Nephron progenitor cell (in vitro differentiated cells): ENCODE measurements at places on chromosomes 16 and 17.

DNA sequence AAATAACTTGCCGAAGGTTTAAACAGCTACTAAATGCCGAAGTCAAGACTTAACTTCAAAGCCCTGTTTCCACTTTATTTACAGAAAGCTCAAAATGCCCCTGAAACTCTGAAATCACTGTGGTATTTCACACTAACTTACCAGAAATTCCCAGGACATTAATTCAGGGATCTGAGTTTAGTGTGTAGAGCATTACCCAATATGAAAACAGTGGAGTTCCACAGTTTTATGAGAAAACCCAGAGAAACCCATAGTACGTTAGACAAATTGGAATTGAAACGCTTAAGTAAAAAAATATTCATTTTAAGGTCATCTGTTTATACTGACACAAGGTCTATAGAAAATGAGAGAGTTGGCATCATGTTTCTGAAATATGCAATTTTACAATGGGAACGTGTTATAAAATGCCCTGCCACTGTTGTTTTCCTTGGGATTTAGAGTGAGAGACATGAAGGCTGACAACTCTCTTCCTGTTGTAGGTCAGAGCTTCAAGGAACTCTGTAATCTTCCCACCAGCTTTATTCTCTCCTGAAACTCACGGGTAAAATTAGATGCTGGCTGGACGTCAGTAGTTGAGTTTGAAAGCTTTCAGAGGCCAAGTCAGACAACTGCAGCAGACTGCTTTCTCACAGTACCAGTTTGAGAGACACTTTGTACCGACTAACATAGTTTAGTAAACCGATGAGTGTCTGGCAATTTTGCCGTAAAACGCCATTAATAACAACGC, 139.4 kb upstream of the TBX2 start:
- no peak for DNase-seq

DNA sequence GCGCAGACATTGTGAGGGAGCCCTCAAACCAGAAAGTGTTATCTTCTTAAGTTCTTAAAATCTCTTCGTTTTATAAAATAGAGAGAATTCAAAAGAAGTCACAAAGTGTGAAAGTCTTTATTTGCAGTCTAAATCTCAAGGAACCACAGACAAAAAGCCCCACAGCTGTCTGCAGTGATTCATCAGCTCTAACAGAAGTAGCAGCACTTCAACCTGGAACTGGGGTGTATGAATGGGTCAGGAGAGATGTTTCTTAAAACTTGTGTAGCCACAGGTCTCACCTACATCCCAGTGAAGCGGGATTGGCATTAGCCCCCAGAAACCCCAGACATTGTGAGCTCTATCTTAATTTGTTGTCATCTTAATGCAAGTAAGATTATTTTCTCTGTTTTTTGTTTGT, 61.1 kb downstream of the CDYL2 start:
- DNase-seq: no peak

DNA sequence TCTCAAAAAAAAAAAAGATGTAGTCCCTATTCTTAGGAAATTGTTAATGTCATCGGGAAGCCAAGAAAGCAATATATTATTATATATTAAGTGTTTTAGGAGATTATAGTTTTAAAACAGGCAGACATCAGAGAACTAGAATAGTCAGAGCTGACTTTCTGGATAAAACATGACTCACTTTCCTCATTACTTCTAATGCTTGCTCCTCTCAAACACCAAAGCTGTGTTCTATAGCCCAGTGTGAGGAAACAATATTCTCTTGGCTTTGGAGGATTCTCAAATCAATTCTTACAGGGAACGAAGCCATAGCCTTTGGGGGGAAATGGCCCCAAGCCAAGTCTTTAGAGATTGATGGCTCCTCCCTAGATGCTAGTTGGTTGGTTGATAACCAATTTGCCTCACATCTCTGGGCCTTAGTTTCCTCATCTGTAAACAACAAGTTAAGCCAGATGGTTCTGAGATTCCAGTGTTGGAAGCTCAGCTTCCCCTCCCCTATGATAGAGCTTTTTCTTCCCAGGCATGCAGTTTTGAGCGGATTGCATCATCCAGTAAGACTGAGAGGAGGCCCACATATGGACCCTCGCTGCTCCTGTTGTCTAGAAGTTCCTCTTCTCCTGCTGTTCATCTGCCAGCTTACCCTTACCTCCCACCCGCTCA, 12.4 kb downstream of the NMT1 start:
- no peak for DNase-seq

GRCh38 chr17:58507123-58507634, 7.3 kb downstream of the MTMR4 start:
- DNase-seq: no peak

DNA sequence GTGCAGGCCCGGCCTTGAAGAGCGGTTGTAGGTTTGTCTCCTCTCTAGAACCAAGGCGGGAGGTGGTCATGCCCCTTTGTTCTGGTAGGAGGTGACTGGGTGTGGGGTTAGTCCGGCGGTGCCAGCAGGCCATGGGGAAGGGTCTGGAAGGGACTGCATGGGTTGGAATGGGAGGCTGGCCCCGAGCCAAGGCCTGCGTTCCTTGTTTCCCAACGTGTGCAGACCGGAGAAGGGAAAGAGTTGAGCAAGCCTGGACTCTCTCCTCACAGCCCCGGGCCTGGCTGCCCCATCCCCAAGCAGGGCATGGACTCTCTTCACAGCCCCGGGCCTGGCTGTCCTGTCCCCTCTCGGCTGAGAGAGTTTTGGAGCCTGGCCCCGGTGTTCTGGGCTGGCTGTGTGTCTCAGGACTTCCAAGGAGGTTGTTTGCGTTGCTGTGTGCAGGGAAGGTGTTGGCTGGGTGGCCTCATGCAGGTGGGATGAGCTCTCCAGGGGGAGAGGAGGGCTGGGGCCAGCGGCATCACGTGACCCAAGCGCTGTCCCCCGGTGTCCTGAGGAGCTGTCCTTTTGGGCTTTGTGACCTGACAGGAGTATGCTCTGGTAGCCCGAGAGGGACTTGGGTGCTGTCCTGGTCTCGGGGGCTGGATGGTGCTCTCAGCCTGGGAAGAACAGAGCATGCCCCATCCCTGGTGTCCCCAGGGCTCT, 2.6 kb downstream of the CACNA1H start:
- DNase-seq: no peak

DNA sequence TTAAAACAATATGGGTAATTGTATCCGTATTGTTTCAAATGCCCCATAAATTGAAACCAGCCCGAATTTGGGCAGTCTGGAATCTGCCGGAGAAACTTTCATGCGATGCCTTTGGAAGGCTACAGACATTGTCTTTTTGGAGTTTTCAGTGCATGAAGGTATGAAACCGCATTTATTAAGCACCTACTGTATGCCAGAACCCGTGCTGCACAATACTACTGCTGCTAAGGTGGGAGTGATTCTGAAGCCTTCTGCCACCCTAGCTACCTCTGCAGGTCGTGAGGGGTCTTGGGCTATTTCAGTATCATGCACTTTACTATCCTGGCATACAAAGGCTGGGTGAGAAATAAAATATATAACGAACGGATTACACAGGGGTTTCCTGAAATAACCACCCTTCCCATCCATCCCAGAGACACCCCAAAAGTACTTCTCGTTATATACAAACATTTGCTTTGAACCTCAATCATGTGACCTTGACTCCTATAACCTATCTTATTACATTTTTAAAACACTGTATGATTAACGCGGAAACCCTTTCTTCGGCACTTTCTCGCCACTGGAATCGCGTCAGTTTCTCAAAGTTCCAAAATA, 1.0 kb upstream of the MSI2 start:
- DNase-seq: no peak

DNA sequence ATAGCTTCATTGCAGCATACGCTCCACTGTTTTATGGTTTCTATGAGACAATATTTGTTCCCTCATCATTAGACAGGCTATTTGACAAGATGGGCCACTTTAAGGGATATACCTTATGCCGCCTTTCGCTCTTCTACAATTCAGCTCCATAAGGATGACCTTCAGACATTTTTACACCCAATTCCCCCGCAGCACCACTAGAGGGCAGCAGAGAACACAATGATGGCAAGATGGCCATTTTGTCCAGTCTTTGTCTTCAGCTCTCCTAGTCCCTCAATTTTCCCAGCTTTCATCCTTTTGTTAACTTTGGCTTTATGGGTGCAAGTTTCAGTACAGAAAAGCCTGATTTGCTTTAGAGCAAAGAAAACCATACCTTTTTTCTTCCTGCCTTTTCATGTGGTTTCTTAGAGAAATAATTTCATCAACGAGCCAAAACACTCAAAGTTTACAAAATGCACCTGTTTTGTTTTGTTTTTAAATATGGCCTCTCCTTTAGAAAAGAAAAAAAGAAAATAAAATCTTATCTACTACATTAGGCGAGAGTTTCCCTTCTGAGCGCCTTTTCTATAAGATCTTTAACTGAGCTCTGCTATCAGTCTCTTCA, 355.3 kb downstream of the TOX3 start:
- DNase-seq: peak; percentile 76

DNA sequence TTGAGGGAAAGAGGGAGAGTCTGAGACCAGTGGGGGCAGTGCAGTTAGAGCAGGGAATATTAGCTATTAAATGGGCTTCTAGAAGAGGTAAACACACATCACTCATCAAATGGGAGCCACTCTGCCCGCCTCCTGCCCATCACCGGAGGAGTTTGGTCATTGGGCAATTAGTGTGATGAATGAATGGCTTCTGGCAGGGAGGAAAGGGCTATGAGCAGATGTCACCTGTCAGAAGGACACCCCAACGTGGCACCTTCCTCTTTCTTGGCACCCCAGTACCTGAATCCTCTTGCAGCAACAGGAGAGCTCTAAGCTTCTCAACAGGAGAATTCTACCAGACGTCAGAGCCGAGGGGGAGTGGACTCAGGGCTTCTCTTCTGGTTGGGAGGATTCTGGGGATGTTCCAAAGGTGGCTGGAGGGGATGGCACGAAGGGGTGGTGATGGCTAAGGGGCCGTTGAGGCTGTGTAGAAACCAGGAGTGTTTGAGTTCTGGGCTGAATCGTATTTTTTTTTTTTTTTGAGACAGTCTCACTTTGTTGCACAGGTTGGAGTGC, 11.0 kb downstream of the C1QTNF1 start:
- no peak for DNase-seq

DNA sequence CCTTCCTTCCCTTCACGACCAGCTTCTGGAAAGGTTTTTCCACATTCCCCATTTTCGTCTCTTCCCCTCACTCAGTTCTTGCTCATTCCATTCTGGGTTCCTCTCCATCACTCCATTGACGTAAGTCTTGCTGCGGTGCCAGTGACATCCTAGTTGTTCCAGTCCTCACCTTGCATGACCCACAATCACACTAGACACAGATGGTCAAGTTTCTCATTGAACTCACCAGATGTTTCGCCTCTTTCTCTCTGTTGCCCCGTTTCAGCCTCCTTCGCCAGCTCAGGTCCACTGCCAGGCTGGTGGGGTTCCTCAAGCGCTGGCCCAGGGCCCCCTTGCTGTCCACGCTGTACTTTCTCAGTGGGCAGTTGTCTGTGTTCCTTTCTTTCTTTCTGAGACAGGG, 43.4 kb downstream of the CCDC42 start:
- no peak for DNase-seq

DNA sequence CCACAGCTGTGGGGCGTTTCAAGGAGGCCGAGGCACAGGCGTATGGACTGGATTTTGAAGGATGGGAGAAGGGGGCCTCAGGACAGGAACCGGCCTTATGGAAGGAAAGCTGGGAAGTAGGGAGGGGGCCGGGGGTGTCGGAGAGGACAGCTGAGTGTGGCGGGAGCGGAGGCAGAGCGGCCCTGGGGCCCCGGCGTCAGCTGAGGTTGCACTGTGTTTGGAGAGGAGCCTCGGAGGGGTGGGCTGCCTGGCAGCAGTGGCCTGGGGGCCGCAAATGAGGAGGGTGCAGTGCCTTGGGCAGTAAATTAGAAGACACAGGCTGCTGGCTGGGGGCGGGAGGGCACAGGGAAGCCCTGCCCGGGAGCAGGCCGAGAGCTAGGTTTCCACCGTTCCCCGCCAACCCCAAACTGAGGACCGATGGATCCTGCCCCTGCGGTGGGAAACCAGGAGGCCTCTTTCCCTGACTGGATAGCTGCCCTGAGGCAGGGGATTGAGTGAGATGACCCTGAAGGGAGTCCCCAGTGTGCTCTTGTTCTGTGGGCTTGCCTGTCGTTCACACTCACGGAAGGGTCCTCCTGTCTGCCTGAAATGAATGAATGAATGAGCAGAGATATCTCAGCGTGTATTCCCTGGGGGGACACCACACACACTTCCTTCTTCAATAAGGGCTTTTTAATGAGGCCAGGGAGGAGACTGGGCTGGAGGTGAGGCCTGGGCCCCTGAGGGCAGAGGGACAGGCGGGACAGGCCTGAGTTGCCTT, 18.4 kb downstream of the FOXJ1 start:
- no peak for DNase-seq

GRCh38 chr16:27230562-27231001, 27.3 kb downstream of the KDM8 start:
- no peak for DNase-seq

DNA sequence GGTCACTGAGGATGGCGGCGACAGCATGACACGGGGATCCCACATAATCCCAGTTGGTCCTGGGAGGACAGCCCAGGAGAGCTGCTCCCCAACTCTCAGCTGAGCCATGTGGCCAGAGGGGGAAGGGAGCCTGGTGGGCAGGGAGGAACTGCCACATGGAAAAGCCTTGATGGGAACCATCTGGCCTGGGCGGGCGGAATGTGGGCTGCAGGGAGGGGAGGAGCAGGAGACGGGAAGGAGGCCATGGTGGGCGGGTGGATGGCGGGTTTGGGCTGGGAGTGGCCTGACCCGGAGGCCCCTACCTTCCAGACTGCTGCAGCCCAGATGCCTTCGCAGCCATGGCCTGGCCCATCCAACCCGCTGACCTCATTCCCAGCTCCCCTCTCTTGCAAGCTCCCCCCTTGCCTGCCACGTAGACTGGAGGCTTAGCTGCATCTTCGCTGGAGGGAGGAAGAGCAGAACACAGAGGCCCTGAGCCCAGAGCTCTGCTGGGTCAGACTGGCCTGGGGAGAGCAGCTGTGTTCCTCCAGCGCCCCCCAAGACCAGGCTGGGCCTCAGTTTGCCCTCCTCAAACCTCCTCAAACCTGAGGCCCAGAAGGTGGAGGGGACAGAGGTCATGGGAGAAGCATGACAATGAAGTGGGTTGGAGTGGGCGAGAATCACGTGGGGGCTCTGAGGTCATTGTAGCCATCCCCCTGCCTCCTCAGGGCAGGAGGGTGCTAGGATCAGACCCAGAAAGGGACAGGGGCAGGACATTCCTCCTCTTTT, 8.2 kb upstream of the COL1A1 start:
- DNase-seq: peak; percentile 80

GRCh38 chr17:34275881-34276280, 5.9 kb downstream of the CCL7 start:
- DNase-seq: no peak

DNA sequence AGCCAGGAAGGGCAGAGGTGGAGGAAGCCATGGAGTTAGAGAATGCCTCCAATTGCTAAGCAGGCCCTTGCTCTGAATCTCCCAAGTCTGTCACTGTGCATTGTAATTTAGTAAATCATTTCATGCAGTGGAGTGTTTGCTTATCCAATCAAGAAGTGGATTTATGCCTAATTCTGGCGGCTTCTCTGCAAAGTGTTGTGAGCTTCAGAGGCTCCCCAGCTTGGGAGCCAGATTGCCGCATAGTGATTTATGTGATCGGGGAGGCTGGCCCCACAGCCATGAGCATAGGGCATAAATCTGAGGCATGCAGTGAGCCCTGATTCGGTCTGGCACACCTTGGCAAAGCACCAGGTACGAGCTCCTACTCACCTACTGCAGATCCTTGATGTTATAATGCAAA, 520.8 kb downstream of the HS3ST4 start:
- no peak for DNase-seq
